NCI-H2171 (cell line): ENCODE measurements at places on chromosomes 4 and X.

GRCh38 chr4:187302457-187303150 lies 578.9 kb upstream of the FAT1 start:
- no peak for DNase-seq

DNA sequence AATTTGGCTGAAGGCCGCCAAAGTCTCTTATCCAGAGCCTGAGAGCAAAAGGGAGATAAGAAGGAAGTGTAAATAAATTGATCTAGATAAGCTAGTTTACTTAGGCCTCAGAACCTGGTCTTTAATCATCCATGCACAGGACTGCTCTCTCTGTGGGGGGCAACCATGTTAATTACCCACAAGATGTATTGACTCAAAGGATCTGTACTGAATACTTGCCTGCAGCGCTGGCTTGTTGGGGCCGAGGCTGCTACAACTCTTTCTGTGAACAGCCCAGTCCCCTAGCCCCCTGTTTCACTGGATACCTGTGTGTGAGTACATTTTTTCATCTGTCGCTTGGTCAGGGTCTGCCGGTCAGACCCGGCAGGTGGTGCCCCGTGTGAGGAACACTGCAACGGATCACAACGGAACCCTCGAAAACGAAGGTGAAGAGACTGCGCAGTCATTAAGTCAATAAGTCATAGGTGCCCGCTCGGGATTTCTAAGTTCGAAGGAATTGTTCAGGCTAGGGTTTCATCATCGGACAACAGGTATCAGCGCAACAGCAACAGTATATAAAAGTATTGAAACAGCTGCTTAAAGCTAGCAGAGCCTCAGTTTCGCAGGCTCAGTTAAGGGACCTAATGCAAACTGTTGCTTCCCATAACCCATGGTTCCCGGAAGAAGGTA lies 8.3 kb downstream of the MAGEA11 start:
- DNase-seq: no peak

DNA sequence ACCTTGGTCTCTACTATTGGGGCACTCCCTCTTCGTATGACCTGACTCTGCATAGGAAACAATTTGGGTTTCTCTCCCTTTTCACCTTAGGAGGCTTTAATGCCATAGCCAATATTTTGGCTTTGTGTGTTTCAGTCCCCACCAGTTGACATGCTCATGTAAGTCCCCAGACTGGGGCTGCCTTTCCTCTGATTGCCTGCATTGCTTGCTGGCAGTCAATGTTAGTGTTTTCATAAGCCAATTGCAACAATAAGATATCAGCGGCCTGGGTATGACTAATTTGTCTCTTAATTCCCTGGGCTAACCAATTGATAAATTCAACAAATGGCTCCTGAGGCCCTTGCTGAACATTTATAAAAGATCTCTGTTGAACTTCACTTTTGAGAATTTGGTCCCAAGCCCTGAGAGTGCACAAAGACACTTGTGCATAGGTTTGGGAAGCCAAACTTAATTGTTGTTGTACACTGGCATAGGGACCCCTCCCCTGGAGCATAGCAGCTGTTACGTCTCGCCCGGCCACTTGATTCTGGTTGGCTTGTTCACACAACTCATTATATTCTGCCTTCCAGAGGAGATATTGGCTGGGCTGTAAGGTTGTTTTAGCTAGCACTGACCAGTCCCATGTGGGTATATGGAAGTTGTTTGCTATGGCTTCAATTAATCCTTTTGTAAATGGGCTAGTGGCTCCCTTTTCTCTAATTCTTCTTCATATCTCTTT lies 206.2 kb downstream of the PABPC4L start:
- DNase-seq: no peak

DNA sequence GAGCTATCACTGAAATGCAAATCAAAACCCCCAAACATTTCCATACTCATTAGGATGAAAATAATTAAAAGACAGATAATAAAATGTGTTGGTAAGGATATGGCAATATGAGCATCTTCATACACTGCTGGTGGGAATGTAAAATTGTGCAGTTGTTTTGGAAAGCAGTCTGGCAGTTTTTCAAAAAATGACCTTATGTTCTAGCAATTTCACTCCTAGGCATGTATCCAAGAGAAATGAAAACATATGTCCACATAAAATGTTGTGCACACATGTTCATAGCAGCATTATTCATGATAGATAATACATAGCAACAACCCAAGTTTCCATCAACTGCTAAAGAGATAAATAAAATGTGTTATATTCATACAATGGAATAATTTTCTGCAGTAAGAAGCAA lies 14.8 kb upstream of the GPRASP2 start:
- DNase-seq: no peak

GRCh38 chrX:22122510-22122909 lies 90.4 kb downstream of the PHEX start:
- no peak for DNase-seq

GRCh38 chr4:175953960-175954521 lies 111.6 kb upstream of the WDR17 start:
- DNase-seq: no peak

GRCh38 chrX:1215123-1215823 lies 2.8 kb upstream of the CRLF2 start:
- no peak for DNase-seq

GRCh38 chr4:67466751-67467150 lies 78.6 kb downstream of the CENPC start:
- DNase-seq: no peak

- DNase-seq: no peak
Measured at GRCh38 chrX:15245896-15246295, 24.0 kb downstream of the ASB9 start.

DNA sequence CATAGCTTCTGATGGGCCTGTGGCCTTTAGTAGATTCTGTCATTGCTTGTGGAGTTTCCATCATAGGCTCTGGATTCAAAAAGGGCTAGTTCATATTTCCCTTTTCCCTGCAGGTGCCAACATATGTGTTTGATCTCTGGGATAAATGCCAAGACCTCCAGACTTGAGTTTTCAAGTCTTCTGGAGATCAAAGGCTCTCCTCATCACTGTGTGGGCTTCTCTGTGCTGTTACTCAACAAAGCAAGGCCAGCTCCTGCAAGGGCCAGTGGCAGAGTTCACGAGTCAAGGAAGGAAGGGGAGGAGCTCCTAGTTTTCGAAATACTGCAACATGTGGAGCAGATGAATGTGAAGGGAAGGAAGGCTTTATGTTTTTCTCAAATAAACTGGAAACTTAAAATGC lies 62.7 kb upstream of the SCML1 start:
- no peak for DNase-seq
